ENCODE measurements at places on chromosomes 6 and 20.
A peak's percentile ranks its signal among the peaks of the same experiment; 100 is the strongest.

DNA sequence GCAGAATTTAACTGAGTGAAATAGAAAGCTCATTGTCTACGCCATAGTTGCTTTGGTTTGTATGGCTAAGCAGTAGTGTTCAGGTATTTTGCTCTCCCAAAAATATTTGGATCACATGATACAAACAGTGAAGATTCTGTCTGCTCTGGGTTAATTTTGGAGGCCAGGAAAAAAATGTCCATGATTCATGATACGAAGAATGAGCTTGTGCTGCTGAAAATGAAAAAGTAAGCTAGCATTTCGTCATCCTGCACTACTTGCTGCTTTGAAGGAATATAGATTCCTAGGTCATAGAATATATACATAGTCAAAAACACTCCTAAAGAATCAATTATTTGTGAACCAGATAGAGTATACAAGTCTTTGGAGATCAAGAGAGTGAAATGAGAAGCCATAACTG is 8.3 kb downstream of the WRNIP1 start:
- DNase-seq = peak; percentile 67

GRCh38 chr6:144729502-144729901 is 444.4 kb downstream of the UTRN start:
- DNase-seq = no peak

DNA sequence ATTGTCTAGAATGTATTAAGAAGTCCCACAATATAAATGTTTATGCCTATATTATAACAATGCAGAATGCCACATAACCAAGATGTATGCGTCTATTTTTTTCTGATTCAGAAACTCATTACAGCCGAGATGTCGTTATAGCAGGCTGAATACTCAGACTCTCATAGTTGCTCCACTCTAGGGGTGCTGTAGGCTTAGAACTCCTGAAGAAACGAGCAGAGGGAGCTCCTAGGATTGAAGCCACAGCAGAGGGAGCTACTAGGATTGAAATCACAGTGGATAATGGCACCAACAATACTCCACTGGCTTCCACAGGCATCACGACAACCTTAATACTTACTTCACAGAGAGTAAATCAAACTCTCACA is 208.9 kb downstream of the KIF16B start:
- DNase-seq = no peak

DNA sequence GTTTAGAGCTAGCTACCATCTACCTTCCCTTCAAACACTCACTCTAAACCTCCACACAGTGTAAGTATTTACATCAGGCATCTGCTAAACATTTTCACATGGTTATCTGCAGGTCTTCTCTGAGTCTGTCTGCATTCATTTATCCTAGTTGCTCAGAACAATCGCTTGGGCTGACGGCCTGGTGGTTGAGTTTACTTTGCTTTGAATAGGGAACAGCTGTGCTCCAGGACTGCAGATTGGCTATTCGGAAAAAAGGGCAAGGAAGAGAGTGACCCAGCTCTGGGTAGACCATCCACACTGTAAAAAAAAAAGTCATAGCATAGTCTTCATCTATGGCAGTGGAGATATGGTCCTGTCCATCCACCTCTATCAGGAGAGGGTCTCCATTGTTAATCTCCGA is 115.3 kb upstream of the ESR1 start:
- peak; percentile 37 for DNase-seq

- DNase-seq = peak; percentile 24
Measured at GRCh38 chr6:100188754-100189153, 194.7 kb upstream of the MCHR2 start.

DNA sequence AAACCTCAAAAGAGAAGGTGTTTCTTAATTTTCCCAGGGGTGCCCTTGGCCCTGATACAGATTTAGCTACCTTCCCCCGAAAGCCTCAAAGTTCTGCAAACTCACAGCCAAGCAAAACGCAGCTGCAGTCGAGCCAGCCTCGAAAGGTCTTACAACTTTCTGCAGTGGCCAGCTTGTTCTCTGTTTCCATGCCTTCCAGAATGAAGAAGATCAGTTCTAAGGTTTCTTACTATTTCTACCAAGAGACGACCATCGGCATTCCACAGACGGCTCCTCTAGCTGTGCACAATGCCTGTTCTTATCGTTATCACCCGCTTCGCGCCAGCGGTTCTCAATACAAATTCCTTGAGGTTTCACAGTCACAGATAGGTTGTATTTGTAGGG is 28.5 kb upstream of the CCR6 start:
- no peak for DNase-seq

GRCh38 chr6:167293590-167294091 is 2.5 kb downstream of the UNC93A start:
- no peak for DNase-seq

DNA sequence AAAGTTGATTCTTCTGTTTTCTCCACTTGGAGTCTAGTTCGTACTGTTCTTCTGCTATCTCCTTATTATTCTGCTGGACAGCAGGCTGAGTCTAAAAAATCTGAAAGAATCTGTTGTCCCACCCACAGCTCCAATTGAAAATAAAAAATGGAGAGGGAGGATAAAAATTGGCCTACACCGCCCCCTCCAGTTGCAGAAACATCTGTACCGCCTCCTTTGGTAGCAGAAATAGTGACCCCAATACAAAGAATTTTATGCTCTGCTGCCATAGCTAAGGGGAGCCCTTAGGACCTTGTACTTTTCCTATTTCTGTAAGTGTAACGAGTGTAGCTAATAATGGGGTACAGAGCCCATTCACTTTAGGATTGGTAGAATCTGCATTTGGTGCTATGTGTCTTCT is 4.9 kb upstream of the FKBP1A start:
- DNase-seq = no peak

DNA sequence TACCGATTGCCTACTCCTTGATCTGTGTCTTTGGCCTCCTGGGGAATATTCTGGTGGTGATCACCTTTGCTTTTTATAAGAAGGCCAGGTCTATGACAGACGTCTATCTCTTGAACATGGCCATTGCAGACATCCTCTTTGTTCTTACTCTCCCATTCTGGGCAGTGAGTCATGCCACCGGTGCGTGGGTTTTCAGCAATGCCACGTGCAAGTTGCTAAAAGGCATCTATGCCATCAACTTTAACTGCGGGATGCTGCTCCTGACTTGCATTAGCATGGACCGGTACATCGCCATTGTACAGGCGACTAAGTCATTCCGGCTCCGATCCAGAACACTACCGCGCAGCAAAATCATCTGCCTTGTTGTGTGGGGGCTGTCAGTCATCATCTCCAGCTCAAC is 13.5 kb downstream of the CCR6 start:
- DNase-seq = no peak

DNA sequence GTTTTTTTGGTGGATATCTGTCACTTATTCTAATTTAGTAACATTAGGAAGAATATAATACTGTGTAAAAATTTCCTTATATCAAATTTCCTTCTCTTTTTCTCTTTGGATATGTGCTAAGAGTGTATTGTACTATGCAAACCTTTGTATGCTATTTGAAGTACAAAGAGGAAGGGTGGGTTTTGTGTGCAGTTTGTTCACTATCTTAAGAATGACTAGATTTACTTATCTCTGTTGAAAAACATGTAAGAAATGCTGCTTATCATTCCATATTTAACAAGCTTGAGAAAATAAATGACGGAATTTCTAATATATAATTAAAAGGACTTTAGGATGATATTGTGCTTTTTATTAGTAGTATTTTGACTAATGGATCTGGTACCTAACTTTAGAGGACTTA is 13.1 kb downstream of the CD2AP start:
- DNase-seq = no peak

DNA sequence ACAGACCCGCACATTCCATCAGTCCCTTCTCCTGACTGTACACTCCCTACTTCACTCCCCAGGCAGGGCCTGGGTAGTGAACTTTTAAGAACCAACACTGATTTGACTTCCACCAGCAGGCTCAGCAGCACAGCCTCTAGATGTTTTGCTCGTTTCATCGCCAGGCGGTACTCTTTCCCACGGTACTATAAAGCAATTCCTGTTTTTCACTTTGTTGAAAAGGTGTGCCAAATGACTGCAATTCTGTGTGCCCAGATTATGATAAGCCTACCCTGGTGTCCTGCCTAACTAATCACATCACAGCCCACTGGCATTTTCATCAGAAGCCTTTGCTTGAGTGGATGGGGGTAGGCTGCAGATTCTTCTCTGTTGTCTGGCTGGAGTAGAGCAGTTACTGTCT is 12.9 kb upstream of the WTAP start:
- DNase-seq = no peak

DNA sequence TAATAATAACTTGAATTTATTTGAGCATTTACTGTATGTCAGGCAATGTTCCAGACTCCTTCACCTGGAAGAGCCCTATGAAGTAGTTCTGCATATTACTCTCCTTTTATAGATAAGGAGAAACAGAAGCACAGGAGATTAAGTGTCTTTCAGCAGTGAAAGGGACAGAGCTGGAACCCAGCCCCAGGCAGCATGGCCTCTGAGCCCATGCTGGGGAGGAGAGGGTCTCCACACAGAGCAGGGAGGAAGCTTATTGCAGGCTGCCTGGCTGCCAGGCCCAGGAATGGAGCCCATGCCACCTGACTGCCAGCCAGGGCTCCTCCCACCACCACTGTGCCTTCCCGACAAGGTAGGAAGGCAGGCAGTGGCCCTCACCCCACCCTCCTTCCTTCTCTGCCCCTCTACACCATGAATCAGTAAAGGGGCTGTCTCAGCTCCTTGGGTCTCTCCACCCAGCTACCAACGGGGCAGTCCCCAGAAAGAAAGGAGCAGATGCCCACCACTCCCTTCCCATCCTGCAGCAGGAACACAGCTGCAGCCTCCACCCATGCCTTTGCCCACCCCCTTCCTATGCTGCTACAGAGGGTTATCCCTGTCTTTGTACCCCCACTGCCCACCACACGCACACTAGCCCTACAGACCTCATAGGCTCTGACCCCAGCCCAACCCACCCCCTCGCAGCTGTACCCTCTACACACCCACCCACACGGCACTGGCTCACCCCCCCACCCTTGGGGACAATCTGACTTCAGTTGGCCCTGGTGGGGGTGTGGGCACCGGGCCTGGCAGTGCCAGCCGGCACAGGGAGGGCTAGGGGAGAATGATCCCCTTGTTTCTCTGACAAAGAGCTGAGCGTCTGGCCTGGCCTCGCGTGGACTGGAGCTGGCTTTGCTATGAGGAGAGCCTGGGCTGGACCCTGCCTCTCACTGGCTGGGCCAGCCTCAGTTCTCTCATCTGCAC is 41.8 kb downstream of the TFEB start:
- no peak for DNase-seq

DNA sequence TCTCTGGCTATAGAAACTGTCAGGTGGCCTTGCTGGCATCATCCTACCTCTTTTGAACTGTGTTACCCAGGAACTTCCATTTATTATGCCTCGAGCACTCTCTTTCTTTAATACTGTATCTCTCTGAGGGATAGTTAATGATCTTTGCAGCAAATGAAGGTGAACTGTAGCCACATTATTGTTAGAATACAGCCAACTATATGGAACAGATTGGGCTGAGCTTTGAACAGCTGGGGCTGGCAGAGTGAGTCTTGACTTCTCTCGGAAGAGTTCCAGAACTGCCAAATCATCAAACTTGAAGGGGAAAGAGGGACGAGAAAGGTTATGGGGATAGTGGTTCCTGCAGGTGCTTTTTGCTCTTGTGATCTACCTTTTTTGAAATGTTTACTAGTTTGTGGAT is 237.7 kb downstream of the PRL start:
- DNase-seq = no peak

GRCh38 chr6:15297895-15298590 is 52.2 kb downstream of the JARID2 start:
- peak; percentile 20 for DNase-seq

- peak; percentile 68 for DNase-seq
Measured at GRCh38 chr6:11432713-11433450, 104.7 kb upstream of the TMEM170B start.

- no peak for DNase-seq
Measured at GRCh38 chr6:125346201-125346925, 44.6 kb upstream of the HDDC2 start.

DNA sequence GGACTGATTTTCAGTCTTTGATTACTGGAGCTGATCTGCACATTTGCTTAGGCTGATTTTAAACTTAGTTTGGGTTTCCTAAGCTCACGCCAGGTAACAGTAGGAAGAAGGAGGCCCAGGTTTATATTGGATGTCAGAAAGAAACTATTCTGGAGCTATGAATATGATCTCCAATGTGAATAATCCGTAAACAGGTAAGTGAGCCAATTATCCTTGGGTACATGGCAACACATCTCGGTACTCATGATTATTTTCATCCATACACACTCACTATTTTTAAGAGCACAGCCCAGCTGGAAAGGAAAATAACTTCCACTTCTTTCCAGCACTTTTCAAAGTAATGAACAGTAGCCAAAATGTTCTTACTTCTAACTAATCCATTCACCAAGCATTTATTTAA is 7.0 kb downstream of the ATXN1 start:
- DNase-seq = no peak

DNA sequence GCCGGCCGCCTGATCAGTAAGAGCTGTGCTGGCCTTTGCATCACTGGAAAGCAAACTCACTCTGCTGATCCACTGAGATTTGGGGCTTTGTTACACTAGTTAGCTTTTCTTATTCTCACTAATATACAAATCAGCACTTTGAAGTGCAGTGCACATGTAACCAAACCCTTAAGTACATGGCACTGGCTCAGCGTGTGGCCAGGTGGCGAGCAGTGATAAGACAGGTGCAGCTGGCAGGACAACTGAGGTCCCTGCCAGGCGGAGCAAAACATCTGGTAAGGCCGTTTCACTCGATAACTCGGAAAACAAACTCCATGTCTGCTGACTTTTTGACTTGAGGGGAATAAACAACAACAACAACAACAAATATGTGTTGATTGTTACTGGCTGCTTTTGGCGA is 11.0 kb downstream of the GFRA4 start:
- DNase-seq = no peak

Data from foreskin fibroblast (primary cell).